T-helper 2 cell treated with Interferon-gamma antibody and Interleukin-4, amounts not matched to agents 100 ng/mL and 5 ng/mL, for 36 hours (primary cell): ENCODE measurements at places on chromosomes 5 and 9. TPM values are rescaled to one million over a fixed set of nuclear protein-coding genes. Genes with fewer than 3 reads are reported as not detected.

The ZNF366 gene
- total RNA-seq: not detected in 2 replicates

The TRIO gene
- total RNA-seq: 13.3 and 17.2 TPM in 2 replicates

The RAB3C gene
- not detected in 2 replicates for total RNA-seq

The IL5 gene
- 7.3 and 7.7 TPM in 2 replicates for total RNA-seq

The TMOD1 gene
- total RNA-seq: 0.68 and 1.1 TPM in 2 replicates
